Activated CD4-positive, alpha-beta memory T cell treated with anti-CD3 and anti-CD28 coated beads for 36 hours (primary cell): ENCODE measurements at places on chromosomes 5 and 9. TPM values are rescaled to one million over a fixed set of nuclear protein-coding genes. Genes with fewer than 3 reads are reported as not detected.

DNA sequence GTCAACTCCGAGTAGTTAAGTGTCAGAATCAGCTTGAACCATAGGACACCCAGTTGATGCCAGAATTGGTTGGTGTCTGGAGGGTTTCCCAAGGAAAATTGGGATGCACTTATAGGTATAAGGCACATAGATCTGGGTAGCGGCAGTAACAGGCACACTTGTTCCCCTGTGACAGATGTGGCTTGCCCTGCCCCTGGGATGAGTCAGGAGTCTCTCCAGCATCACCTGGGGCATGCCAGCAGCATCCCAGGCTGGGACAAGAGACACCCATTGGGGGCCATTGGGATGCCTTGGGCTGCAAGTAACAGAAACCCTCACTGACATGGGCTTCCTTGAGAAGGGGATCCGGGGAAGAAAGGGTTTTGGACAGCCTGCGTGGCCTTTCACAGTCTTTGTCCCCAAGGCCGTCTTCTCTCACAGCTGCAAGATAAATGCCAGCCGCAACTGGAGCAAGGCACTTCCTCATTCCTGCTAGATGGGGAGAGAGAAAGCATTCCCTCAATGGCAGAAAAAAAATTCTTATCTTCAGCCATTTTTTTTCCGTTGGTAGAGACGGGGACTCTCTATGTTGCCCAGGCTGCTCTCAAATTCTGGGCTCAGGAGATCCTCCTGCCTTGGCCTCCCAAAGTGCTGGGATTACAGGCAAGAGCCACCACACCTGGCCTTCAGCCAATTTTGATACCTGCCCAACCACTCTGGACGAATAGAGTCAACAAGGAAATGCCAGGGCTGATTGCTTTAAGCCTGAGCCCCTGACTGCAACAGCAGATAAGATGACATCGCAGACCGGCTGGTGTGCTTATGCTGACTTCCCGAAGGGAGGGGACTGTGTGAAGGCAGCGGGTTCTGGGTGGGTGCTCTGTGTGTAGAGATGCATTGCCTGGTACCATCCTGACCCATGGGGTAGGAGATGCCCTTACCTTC is 13.3 kb upstream of the RNF130 start:
- DNase-seq: no peak

- DNase-seq: no peak
Observed at GRCh38 chr9:131769361-131769760, 29.5 kb upstream of the RAPGEF1 start.

DNA sequence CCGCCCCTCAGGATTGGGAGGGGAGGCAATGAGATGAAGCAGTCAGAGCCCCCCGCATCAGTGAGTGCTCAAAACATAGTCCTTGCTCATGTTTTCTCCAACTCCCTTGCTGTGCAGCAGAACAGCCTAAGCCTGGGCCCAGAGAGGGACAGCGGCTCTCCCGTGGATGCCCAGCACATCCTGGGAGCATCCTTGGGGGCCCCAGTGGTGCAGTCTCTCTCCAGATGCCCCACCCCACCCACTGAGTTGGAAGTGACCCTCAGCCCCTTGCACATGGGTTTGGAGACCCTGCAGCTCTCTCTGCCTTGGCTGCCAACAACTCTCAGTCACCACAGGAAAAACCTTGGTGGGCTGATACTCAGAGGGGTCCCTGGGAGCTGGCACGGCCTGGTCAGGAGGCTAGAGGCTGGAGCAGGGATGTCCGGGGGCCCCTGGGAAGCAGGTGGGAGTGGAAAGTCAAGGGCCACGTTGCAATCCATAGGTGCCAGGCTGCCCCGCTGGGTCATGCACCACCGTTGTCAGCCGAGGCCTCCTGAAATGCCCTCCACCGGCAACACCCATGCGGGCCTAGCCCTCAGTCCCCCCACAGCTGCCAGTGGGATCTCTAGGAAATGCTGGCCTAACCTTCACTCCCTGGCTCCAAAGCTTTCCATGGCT is 242.5 kb downstream of the PBX3 start:
- DNase-seq: no peak

DNA sequence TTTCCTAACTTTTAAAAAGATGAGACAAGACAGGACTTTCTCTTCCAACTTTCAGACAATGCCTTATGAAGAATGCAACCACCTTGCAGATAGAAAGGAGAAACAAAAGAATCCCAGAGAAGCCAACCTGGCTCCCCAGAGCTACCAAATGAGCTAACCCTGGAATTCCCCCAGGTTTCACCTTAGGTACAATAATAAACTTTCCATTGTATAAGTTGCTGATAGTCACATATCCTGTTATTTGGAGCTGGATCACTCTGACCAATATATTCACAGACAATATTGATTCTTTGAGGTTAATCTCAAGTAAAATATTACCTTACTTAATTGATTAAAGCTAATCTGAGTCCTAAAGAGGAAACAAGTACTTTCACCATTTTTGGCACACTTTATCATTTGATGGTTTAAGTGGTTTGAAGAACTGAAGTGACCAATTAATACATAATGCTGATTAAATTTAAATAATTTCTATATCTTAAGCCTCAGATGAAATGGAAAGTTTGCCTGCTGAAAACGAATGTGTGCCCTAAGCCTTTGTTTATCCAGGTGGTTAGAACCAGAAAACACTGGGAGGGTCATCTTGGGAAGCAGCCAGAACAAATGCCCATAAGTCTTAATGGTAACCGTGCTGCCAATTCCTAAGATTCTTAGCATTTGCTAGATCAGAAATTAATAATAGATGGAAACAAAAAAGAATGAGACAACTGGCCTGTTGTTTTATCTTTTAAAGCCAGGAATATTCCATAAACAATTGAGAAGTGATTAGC is 159.6 kb upstream of the SLC12A2 start:
- no peak for DNase-seq

- peak; percentile 47 for DNase-seq
Observed at GRCh38 chr9:34123682-34124081, 2.8 kb downstream of the DCAF12 start.

DNA sequence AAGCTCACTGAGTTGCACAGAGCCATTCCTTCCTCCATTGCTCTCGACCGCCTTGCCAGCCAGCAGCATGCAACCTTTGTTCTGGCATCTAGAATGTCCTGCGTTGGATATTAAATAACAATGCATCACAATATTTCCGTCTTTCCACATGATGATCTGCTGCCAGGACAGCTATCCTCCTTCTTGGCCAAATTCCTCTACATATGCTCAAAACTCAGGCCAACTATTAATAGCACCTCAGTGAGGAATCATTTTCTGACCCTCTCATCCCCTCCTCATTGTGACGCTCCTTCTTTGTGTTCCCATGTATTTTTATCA is 128.6 kb downstream of the MYO10 start:
- no peak for DNase-seq

DNA sequence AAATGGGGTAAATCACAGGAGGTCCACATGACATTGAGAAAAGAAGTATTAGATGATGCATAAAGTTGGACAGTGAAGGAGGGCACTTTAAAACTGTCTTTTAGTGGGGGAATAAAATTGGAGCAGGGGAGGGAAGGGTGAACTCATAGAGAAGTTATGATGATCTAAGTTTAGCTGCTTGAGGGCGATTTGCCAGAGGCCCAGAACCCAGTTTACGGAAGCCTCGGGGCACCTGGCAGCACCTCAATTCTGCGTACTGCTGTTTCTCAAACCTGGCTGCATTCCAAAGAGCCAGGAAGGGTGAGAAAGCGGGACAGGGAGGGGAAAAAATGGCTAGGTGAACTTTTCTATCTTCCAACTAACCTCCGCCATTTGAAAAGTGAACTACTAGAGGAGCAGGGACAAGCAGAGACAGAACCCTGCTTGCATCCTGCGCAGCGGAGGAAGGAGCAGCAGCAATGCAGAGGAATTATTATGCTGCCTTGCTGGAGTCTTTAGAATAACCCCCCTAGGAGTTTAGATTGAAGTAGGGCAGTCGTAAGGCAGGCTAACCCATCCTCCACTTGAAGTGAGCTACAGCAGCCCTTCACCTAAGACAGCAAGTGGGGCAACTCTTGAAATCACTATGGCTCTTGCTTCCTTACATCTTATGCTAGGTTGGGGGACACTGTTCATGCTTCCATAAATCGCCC is 316.8 kb downstream of the BRINP1 start:
- no peak for DNase-seq

DNA sequence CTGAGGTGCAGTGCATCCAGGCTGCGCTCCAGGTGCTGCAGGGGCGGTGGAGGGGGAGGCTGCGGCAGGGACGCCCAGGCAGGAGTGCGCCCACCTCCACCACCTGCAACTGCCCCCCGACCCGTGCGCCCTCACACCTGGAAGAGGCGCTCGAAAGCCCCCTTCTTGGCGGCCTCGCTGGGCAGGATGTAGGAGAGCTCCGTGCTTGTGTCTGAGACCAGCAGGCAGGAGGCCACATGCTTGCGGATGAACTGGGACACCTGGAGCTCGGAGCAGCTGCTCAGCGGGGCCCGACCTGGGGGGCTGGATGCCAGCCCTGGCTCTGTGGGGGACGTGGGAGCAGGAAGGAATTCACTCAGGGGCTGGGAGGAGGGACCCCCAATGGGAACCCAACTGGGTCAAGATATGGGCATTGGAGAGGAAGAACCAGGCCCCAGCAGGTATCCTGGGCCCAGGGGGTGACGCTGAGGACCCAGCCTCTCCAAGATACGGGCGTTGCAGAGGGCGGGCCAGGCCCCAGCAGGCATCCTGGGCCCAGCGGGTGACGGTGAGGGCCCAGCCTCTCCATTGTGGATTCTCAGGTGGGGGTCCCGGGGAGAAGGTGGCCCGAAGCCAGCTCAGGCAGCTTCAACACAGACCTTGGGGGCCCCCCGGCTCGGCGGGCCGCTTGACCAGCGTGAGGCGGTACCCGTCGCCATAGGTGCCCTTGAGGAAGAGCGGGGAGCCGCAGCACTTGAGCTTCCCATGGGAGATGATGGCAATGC is 13.1 kb downstream of the ABCA2 start:
- DNase-seq: no peak

- DNase-seq: no peak
Observed at GRCh38 chr5:133680830-133681565, 68.7 kb upstream of the FSTL4 start.

- peak; percentile 68 for DNase-seq
Observed at GRCh38 chr5:80181618-80182211, 74.1 kb downstream of the SERINC5 start.

DNA sequence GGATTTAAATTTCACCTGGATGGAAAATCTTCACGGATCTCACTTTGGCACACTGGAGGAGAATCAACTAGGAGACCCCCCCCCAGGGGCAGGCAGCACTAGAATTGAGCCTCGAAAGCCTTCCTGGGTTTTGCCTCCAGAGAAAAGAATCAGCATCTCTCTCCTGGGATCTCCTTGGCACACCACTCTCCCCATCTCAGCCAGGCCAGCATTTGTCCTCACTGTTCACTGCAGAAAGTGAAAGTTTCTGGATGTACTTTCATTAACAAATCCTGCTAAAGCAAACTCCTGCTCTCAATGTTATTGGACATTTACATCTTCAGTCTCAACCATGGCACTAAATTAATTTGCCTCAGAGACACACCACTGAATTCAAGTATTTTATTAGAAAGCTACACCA is 312.2 kb downstream of the SLIT3 start:
- DNase-seq: no peak

- peak; percentile 84 for DNase-seq
Observed at GRCh38 chr9:134396258-134396742, 70.0 kb downstream of the RXRA start.

- no peak for DNase-seq
Observed at GRCh38 chr5:174581479-174581878, 142.9 kb upstream of the MSX2 start.

DNA sequence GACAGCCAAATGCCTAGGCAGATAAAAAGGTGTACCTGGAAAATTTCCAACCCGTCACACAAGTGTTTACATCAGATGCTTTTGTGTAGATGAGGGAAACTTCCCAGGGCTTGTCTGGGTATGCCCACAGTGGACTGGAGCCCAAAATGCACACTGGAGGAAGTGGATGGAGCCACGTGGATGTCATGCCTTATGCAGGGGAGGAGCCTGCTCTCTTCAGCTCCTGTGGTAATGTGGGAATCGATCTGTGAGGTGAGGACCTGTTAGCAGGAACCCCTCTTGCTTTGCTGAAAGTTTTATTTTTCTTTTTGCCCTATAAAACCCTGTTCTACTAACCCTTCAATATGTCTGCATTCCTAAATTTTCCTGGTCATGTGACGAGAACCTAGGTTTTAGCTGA is 439.2 kb upstream of the CDH9 start:
- no peak for DNase-seq

GRCh38 chr5:64836786-64837185 is 68.1 kb downstream of the CWC27 start:
- no peak for DNase-seq

- DNase-seq: no peak
Observed at GRCh38 chr5:173785400-173785799, 102.7 kb upstream of the CPEB4 start.

GRCh38 chr5:172544371-172545095 is 90.2 kb upstream of the SH3PXD2B start:
- DNase-seq: no peak

Gene LRRTM2
- not detected for total RNA-seq

Gene TAF1L
- not detected for total RNA-seq

Gene TAS2R1
- total RNA-seq: not detected

Gene ISOC1
- total RNA-seq: 25.1 TPM

Gene GRIN3A
- total RNA-seq: not detected

Gene QSOX2
- total RNA-seq: 19.4 TPM
